ENCODE measurements at places on chromosomes 13 and 19.

- DNase-seq, result no peak
Measured at GRCh38 chr19:18349524-18350128, 9.2 kb downstream of the PGPEP1 start.

GRCh38 chr13:55345224-55345623 lies 1795.5 kb upstream of the PRR20A start:
- no peak for DNase-seq

DNA sequence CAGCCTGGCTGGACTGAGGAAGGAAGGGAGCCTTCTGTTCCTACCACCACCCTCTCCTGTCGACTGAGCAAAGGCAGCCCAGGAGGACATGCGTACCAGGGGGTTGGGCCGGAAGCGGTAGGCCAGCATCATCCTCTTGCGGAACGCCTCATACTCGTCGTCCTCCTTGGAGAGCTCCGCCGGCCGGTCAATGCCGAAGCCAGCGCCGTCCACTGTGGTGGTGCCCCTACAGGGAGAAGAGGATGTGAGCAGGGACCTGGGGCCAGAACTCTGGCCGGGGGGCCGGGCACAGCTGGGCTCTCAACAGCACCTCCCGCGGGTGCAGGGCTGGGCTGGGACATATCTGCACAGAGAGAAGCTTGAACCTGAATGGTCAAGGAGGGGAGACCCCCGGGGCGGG lies 3.8 kb upstream of the TM6SF2 start:
- no peak for DNase-seq

- peak; percentile 10 for DNase-seq
Measured at GRCh38 chr19:46616631-46617322, 8.1 kb downstream of the PTGIR start.
